ENCODE measurements at places on chromosomes 5 and 9.

DNA sequence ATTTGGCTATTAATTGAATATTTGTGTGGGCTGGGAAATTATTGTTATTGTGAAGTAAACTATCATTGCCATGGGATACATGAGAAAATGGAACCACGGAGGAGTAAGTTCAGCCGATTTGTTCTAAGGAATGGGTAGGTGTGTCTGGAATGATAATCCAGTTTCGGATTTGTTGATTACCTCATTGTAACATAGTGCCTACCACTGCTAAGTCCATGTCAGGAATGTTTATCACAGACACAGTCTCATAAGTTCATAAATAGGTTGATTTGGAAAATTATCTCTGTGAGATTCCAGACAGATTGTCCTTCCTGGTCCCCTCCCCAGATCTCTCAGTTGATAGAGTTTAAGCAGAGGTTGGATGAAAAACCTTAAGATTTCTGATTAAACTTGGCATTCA is 78.1 kb upstream of the MAST4 start:
- DNase-seq = no peak

DNA sequence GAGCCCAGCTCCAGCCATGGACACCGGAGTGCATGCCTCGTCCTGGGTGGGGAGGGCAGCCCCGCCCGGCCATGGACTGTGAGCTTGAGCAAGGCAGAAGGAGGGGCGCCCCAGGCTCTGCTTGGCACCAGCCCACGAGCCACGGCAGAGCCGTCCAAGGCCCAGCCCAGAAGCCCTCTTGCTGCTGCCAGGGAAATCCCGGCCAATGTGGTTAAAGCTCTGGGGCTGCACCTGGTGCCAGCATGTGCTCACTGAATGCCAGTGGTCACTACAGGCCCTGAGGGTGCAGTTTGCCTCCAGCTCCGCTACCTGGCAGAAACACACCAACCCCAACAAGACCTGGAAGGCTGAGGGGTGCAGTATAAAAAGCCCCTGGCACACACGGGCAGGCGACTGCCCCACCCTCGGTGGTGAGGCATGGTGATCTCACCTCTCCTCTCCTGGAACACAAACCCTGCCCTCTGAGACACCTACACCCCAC is 11.8 kb downstream of the BRD3 start:
- DNase-seq = peak; percentile 94

DNA sequence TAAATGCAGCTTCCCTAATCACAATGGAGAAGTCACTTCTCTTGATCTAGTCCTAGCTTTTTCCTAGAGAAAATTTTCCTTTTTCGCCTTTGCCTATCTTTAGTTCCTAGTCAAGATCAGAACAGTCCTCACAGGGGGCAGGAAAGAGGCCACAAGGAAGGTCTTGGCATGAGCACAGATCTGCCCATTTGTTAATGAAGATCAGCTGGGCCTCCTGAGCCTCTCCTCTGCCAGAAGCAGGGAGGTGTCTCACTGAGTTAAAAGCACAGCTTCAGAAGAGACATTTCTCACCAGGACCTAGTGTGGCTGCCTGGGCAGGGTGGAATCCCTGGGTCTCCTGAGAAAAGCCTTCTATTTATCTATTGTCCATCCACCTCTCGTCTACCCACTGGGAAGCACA is 357.8 kb downstream of the TMEM38B start:
- no peak for DNase-seq

- DNase-seq = no peak
Observed at GRCh38 chr5:93164690-93165089, 416.3 kb downstream of the NR2F1-AS1 start.

DNA sequence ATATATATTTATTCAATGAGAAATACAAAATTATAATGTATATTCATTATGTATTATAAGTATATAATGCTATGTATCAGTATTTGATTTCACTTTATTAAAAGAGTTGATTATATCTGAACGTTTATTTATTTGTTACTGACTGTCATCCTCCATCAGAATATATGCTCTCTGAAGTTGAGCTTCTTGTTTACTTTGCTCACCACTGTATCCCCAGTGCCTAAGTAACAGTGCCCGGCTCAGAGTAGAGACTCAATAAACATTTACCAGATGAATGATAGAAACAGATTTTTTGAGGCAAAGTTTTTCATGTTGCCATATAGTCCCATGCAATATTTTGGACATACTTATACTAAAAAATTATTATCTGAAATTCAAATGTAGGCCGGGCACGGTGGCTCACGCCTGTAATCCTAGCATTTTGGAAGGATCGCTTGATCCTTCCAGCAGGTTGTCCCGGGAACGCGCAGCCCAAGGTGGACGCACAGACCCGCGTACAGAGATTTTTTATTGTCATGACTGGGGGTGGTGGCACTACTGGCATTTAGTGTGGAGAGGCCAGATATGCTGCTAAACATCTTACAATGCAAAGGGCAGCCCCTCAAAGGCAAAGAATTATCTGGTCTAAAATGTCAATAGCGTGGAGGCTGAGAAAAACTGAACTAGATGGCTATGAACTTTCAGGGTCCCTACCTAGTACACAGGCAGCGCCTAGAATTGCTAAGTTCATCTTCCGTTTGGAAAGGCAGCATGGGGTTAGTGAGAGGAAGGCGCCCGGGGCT is 761 bp upstream of the DNAJC25 start:
- DNase-seq = no peak

- DNase-seq = no peak
Observed at GRCh38 chr9:96476591-96476990, 26.6 kb downstream of the HABP4 start.

DNA sequence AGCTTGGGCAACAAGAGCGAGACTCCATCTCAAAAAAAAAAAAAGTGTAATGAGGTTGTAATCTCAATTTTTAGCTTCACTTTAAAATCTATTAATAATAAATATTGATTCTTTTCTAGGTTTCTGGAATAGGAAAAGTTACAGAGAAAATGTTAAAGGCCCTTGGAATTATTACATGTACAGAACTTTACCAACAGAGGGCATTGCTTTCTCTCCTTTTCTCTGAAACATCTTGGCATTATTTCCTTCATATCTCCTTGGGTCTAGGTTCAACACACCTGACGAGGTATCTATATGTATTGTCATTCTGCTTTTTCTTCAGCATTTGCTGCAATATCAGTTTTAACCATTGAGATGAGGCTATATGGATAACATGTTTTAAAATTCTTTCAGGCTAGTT is 26.6 kb upstream of the ANKDD1B start:
- no peak for DNase-seq

DNA sequence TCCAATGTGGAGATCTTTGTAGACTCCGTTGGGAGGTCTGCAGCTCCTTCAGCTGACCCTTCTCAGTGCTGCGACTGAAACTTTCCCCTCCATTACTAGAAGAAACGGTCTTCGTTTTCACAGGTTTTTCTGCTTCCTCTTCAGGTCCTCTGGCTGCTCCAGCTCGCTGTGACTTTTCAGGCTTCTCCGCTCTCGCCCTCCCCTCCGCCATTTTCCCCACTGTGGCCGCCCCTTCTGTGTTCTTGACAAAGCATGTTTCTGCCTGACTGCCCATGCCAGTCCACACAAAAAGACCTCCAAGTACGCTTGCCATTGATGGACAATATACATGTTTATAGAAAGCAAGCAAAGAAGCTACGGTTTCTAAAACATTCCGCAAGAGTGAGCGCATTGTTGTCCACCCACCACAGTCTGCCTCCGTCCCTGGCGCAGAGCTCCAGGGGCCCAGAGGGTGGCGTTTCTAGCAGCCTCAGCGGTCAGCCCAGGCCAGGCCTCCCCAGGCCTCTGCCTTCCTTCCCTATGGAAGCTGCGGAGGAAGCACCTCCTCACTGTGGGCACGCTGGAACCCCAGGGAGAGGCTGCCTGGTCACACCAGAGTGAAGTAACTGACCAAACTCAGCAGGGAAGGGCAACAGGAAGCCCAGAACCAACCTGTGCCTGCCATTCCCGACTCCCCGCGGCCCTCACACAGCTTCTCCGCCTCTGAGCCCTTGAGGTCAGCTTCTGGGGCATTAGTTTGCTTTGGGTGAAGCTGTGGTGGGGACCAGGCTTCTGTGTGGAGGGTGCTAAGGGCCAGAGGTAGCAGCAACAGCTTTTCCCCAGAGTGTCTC is 19.9 kb upstream of the S1PR3 start:
- no peak for DNase-seq

- DNase-seq = no peak
Observed at GRCh38 chr5:18113721-18114120, 479.5 kb downstream of the TAF11L14 start.

DNA sequence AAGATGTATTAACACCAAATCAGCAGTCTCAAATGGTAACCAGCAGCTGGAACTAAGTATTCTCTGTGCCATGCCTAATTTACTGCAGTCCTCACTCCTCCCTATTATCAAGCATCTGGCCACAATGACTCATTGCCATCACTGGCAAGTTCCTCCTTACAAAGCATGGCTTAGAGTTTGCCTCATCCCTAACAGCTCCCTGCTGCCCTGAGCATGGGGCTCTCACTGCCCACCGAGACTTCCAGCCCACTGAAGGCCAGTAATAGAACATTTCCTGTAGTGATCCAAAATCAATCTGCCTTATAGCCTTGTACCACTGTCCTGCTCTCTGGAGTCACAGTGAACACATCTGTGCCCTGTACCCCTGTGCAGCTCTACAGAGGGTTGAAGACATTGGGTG is 211.9 kb upstream of the TRIM32 start:
- no peak for DNase-seq

DNA sequence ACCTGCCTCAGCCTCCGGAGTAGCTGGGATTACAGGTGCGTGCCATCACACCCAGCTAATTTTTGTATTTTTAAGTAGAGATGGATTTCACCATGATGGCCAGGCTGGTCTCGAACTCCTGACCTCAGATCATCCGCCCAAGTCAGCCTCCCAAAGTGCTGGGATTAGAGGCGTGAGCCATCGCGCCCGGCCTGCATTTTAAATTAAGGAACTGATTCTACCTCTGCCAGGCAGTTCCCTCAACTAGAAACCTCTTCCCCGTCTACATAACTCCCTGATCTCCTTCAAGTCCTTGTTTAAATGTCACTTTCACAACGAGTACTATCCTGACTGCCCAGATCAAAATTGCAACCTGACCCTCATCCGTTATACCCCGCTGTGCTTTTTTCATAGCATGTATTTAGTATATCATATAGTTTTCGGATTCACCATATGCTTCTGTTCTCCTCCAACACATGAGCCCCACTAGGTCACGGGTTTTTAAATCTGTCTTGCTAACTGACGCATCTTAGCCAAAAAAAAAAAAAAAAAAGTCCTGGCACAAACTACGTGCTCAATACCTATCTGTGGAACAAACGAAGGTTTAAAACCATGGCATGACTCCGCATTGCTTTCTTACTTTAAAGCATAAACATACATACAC is 858 bp upstream of the SOWAHA start:
- DNase-seq = no peak

- no peak for DNase-seq
Observed at GRCh38 chr5:30042677-30043076, 1150.8 kb upstream of the CDH6 start.

GRCh38 chr5:179161901-179162300 is 101.7 kb downstream of the ZNF354C start:
- DNase-seq = peak; percentile 3

DNA sequence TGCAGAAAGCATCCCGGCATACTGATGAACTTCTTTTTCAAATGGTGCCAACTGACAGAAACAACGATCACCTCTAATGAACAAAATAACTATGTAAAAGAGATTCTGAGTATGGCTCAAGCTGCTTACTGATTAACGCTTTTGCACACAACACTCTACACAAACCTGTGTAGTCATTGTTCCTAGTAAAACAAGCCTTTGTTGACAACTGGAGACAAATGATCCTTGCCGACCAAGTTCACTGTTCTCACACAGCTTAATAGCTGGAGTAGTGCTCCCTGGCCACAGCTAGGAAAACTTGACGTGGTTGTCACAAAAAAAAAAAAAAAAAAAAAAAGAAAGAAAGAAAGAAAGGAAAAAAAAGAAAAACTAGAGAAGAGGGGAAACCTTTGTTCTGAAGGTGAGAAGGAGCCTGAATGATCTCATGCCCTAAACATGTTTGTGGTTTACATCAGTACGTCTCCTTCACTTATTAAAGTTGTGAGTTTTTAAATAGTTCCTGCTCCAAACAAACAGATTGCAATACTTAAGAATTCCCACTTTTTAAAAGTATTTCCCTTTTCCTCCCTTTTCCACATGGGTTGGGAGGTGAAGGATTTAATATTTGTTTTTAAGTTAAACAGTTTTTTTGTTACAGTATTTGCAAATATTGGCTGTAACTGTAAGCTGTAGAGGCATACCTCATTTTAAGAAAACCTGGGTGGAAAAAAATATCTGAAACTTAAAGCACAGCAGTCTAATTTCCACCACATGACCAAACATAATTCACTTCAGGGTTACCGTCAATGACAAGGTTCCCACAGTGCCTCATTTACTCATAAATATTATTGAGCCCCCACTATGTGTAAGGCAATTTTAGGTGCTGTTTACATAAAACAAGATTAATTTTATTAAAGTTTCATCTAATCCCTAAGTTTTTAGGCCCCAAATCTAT is 63.7 kb downstream of the GLIS3 start:
- no peak for DNase-seq

DNA sequence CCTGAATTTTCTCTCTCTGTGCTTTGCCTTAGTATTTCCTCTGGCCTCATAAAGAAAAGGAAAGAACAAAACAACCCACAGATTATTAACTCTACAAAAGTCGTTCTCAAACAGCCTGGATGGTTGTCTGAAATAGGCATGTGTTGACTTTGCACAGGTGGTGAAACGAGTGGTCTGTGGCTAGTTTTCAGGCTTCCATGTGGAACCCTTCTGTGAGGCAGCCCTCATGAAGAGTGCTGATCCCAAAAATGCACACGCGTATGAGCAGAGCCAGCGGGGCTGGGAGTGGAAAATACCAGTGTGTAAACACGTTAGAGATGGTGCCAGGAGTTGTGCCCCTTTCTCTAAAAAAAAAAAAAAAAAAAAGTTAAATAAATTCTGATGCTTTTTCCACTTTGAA is 4.9 kb upstream of the PSAT1 start:
- DNase-seq = no peak

GRCh38 chr9:123821619-123822018 is 108.3 kb downstream of the DENND1A start:
- no peak for DNase-seq

GRCh38 chr5:73027361-73027760 is 71.5 kb downstream of the FCHO2 start:
- no peak for DNase-seq

Data from upper lobe of left lung (tissue), 6 donors.